ENCODE measurements at places on chromosomes 7 and 10. TPM values are rescaled to one million over a fixed set of nuclear protein-coding genes. Genes with fewer than 3 reads are reported as not detected.

ACHE gene
- total RNA-seq, result 0.44 TPM

CXCL12 gene
- total RNA-seq, result 0.53 TPM

UFSP1 gene
- total RNA-seq, result 0.50 TPM

SGCE gene
- 1.9 TPM for total RNA-seq

RNF148 gene
- not detected for total RNA-seq

ERVW-1 gene
- total RNA-seq, result 0.16 TPM

SORCS3 gene
- total RNA-seq, result not detected

SPAM1 gene
- total RNA-seq, result not detected

FAM237B gene
- not detected for total RNA-seq

EN2 gene
- not detected for total RNA-seq

CYP26C1 gene
- total RNA-seq, result 0.23 TPM

HYAL4 gene
- not detected for total RNA-seq

CUZD1 gene
- 4.1 TPM for total RNA-seq

NYAP1 gene
- 0.50 TPM for total RNA-seq

BMPER gene
- total RNA-seq, result not detected

CD36 gene
- 0.70 TPM for total RNA-seq

PRKG1 gene
- total RNA-seq, result 0.19 TPM

PON3 gene
- total RNA-seq, result not detected

NRG3 gene
- not detected for total RNA-seq

NKX1-2 gene
- 0.12 TPM for total RNA-seq

TAS2R4 gene
- total RNA-seq, result 2.1 TPM

NFKB2 gene
- 221 TPM for total RNA-seq

ACBD7 gene
- 0.98 TPM for total RNA-seq

ZNF365 gene
- total RNA-seq, result 2.0 TPM

GRB10 gene
- 11.1 TPM for total RNA-seq

HTRA1 gene
- 0.51 TPM for total RNA-seq

OR6B1 gene
- total RNA-seq, result not detected

PHYHIPL gene
- not detected for total RNA-seq

HOXA4 gene
- total RNA-seq, result not detected

AS3MT gene
- total RNA-seq, result 1.3 TPM

GNGT1 gene
- not detected for total RNA-seq

FBXW4 gene
- 90.4 TPM for total RNA-seq

MINDY4 gene
- 0.60 TPM for total RNA-seq

NUTM2A gene
- total RNA-seq, result 1.1 TPM

MYOZ1 gene
- total RNA-seq, result not detected

TRIP6 gene
- 11.6 TPM for total RNA-seq

BRAT1 gene
- total RNA-seq, result 24.6 TPM

PLA2G12B gene
- total RNA-seq, result not detected

IGFBP1 gene
- total RNA-seq, result not detected

AMPH gene
- not detected for total RNA-seq

PGAM2 gene
- 2.4 TPM for total RNA-seq

EMX2 gene
- total RNA-seq, result not detected

MSS51 gene
- 4.7 TPM for total RNA-seq
